Activated CD4-positive, alpha-beta T cell treated with anti-CD3 and anti-CD28 coated beads, Interleukin-2, amount 50 U/mL, for 16 hours (primary cell): ENCODE measurements at places on chromosomes 12 and 14.

DNA sequence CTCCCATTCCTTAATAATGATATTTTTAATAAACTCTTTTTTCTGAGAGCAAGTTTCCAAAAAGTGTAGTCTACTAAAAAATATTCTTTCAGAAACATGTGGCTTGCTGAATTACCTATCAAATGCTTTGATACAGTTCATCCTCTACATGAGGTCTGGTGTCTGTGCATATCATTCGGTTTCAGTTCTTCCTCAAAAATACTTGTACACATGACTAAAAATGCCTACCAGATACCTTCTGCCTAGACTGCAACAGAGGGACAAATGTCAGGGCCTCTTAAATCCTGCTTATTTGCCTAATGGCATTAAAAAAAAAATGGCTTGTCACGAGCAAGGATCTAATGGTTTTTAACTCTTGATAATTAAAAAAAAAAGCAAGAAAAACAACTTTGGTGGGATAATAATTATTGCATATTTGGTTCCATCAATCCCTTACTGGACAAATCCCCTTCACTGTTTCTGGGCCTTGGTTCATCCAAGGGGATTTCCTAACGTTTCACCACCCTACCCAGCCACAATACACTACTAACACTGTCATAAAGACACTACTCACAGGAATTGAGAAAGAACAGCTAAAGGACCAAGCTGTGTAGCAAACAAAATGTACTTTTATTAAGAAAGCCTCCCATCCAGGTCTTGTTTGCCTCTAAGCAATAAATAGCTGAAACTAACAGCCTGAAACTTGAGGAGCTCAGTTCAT lies 45.7 kb downstream of the PARP11 start:
- no peak for DNase-seq

- DNase-seq: no peak
Measured at GRCh38 chr12:111361073-111361716, 7.7 kb downstream of the PHETA1 start.

- no peak for DNase-seq
Measured at GRCh38 chr14:103416916-103417315, 31.7 kb downstream of the MARK3 start.

DNA sequence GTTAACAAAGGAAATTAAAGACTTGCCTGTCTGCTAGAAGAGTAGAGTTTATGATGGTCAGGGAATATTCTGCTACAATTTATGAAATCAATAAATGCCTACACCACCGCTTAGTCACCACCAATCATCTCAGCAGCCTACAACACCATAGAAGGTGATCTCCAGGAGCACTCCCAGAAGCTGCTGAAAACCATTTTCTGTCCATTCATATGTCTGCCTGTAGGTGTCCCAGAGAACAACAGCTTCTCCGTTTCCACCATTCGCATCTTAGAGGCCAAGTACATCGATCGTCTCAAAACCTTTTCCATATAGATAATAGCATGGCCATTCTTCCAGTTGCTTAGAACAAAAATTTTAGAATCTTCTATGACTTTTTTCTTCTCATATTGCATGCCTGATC lies 303.4 kb downstream of the KCNC2 start:
- DNase-seq: no peak

DNA sequence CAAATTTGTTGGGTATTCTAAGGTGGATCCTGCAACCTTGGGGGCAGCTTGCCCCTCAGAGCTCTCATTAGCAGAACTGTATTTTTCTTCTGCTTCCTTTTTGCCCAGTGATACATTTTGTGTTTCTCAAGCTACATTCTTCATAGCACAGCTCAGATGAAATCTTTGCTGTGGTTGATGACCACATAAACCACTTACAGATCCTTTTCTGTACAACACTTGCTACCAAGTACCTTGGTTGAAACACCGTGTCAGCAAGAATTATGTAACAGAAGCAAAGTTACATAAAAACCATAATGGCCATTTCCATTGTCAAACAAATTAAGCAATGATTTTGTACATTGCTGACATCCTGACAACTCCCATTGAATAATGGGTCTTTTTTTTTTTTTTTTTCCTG lies 9.7 kb upstream of the PLBD1 start:
- peak; percentile 20 for DNase-seq

DNA sequence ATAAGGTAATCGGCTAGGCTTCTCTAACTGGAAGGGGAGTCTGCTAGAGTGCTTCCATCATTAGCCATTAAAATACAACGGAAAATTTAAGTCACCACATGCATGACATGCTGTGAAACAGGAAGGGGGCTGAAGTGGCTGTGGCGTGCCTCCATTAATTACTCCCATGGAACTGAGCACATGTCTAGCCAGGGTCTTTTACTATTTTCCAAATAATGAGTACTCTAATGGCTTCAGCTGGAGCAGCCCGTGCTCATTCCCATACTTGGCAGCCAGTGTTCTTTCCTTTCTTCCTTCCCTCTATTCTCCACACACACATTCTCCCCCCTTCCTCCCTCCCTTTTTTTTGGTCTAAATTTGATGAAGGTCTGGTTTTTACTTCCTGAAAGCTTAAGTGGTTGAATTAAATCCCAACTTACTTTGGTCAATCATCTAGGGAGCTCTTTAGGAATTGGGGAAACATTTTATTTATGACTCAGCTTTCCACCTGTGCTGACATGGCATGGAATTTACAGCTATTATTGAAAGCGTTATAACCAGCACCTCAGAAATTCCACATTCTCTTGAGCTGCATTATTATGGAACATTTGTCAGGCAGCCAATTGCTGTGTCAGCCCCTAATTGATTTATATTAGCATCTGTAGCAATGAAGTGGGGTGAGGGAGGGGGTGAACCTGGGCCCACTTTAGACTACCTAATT lies 72.3 kb downstream of the LRIG3 start:
- no peak for DNase-seq

- DNase-seq: peak; percentile 6
Measured at GRCh38 chr12:83123039-83123438, 436.3 kb downstream of the TMTC2 start.

DNA sequence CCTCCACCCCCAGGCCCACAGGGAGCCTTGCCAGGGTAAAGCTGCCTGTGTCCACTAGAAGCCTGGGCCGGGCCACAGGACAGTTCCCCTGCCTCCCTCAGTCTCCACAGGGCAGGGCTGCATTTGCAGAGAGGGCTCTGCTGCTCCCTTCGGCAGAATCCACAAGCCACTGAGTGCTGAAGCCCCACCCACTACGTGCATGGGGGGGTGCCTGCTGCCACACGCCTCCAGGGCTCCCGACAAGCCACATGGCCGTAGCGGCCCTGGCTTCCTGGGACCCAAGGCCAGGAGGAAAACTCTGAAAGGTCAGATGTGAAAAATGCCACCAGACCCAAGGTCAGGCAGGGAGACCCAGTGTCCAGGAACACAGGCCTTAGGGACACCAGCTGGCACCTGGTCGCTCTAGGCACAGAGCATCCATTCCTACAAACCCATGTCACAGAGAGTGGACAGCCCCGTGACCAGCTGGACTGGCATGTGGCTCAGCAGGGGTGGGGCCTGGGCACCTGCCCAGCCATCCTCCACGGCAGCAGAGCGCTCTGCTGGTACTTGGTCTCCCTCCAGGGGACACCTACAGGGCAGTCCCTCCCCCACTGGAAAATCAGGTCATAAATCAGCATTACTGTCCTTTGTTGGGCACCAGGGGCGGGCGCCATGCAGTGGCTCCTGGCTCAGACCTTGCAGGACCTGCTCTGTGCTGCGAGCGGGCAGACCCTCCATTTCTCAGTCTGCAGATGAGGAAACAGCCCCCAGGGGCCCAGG lies 42.9 kb downstream of the CCDC85C start:
- DNase-seq: no peak

GRCh38 chr14:25520821-25521220 lies 470.9 kb upstream of the STXBP6 start:
- DNase-seq: no peak

DNA sequence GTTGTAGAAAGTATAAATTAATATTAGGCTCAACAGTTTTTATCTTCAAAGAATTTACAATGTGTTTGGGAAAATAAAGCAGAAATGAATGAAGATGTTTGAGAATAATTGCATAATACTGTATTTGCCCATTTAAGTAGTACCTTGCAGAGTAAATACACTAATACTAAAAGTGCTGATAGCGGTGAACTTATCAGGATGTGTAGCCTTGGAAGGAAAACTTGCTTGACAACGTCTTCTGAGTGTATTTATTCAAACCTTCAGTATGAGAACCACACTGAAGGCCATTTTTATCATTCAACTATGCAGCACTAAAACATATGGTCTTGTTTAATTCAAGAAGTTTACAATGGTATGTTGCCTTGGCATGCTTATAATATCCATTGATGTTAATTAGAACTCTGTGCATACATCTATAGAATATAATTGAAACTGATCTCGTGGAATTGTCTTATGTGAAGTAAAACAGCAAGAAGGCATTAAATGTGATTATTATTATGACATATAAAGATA lies 41.3 kb downstream of the MSRB3 start:
- DNase-seq: no peak

DNA sequence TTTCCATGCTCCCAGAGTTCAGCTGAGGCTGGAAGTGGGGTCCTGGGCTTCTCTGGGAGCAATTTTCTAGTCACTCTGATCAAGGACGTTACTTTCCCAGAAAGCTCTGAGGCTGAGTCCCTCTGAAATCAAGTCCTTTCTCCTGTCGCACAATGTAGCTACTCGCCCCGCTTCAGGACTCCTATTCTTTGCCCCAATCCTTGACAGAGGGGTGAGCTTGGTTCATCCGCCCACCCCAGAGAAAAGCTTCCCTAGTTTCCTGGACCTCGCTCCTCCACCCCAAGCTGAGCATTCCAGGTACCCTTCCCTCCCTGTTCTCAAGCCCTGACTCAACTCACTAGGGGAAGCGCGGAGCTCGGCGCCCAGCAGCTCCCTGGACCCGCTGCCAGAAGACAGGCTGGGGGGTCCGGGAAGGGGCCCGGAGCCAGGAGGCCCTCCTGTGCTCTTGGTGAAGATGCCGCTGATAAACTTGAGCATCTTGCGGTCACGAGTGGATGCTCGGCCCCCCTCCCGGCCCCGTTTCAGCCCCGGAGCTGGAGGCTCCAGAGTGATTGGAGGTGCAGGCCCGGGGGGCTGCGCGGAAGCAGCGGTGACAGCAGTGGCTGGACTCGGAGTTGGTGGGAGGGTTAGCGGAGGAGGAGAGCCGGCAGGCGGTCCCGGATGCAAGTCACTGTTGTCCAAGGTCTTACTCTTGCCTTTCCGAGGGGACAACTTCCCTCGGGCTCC lies 1.6 kb downstream of the AGAP2 start:
- no peak for DNase-seq

DNA sequence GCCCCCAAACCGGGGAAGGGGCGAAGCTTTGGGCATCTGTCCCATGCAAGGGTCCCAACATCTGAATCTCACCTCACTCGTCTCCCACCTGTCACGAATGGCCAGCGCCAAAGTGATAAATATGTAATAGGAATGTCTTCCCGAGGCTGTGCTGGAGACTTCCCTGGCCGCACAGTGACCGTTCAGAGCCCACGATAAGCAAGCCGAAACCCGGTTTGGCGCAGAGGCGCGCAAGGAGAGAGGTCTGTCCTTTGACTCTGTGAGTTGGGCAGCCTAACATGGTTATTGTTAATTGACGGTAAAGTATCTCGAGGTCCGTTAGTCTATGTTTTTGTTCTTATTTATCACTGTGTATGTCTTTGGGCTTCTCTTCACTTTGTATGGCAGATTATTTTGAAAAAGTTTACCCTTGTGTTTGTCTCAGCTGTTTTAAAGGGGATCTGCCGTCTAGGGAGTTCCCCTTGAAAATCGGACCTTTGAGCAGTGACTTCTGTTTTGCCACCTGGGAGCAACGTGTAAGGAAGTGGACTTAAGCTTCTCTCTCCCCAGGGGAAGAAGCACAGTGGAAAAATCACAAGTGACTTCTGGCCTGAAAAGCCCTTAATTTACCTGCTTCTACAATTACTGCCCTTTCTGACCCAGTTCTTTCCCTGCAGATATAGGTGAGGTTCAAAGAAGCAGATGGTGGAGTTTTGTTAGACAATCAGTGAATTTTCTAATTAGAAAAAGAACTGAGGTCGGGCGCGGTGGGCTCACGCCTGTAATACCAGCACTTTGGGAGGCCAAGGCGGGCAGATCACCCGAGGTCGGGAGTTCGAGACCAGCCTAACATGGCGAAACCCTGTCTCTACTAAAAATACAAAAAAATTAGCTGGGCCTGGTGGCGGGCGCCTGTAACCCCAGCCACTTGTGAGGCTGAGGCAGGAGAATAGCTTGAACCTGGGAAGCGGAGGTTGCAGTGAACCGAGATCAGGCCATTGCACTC lies 1.1 kb upstream of the TM9SF1 start:
- no peak for DNase-seq

- no peak for DNase-seq
Measured at GRCh38 chr14:34935488-34935887, 47.3 kb upstream of the SRP54 start.

- DNase-seq: no peak
Measured at GRCh38 chr12:92596383-92596782, 106.4 kb upstream of the PLEKHG7 start.

GRCh38 chr12:24287963-24288362 lies 338.5 kb upstream of the SOX5 start:
- no peak for DNase-seq

DNA sequence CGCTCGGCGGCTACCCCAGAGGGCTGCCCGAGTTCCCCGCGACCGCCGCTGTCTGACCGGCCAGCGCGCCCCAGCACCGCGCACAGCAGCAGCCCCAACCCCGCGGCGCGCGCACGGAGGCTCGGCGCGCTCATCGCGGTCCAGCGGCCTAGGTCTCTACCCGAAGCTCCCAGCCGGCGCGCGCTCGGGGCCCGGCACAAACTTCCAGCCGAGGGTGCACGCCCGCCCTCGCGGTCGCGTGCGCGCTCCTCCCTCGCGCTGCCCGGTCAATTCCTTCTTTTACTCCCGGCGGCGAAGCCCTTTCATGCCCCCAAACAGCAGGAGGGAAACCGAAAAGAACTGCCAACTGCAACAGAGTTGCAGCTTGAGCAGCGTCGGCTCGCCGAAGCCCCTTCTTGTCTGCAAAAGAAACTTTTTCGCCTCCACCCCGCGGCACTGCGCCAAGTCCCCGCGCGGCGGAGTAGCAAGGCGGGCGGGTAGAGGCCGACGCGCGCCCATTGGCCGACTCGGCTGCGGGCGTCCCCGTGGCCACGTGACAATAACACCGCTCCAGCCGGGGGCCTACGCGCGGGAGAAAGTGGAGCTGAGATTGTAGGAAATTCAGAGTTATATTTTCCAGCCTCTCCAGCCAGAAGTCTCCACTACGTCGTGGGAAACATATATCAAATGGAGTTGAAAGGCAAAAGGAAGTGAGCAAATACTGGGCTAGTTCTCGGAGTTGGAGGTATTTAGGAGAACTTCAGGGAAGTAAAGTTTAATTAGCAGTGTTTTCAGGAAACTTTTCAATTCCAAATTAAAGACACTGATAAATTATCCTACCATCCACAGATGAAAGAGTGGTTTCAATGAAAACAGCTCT lies at the start of gene LRIG3:
TSS of gene LRIG3 (minus strand) at position 403 of the 859 bp plus-strand sequence. CDS start at position 134, 269 bp downstream.
- DNase-seq: peak; percentile 41

DNA sequence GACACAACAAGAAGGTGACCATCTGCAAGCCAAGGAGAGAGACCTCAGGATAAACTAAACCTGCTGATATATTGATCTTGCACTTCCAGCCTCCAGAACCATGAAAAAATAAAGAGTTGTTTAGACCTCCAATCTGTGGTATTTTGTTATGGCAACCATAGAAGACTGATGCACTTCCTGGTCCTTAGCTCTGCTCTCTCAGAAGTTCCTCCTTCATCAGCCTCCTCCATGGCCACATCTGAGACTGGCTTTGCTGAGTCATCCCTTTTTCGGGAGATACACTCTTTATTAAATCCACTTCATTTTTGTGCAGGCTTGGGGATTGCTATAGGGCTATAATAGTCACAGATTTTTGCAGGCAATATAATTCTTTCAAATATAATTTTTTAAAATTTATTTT lies 89.6 kb upstream of the ATF7IP start:
- DNase-seq: no peak
